KG1 (cell line): ENCODE measurements at places on chromosomes 16 and 17.

- no peak for DNase-seq
Observed at GRCh38 chr17:76243826-76244679, 3.8 kb upstream of the RNF157 start.

DNA sequence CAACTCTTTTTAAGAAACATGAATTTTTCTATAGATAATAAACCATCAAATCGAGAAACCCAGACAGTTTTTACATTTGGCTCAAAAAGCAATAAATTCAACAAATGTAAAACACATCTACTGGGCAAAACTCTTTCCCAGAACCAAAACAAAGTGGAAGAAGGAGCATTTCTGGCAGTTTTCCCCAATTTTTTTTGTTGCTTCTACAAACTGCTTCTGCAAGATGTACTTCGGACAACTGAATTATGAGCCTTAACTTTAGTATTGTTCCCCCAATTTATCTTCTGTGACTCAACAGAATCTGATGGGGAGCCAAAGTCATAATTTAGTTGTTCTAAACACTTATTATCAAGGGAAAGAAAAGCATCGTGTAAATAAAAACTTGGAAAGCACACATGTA lies 1047.2 kb downstream of the CDH11 start:
- DNase-seq: no peak

DNA sequence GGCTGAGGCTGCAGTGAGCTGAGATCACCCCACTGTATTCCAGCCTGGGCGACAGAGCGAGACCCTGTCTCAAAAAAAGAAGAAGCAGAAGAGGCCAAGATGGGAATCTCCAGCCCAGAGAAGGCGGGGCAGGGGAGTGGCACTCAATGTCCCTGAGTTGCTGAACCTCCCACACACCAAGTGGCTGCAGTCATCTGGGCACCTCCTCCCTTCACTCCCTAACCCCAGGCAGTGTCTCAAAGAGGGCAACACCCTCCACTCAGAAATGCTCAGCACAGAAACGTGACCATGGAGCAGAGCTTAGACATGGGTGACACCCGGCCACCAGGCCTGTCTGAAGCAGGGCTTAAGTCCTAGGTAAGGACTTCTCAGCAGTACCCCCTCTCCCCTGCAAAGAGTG lies 36.3 kb upstream of the BCAR1 start:
- DNase-seq: no peak

DNA sequence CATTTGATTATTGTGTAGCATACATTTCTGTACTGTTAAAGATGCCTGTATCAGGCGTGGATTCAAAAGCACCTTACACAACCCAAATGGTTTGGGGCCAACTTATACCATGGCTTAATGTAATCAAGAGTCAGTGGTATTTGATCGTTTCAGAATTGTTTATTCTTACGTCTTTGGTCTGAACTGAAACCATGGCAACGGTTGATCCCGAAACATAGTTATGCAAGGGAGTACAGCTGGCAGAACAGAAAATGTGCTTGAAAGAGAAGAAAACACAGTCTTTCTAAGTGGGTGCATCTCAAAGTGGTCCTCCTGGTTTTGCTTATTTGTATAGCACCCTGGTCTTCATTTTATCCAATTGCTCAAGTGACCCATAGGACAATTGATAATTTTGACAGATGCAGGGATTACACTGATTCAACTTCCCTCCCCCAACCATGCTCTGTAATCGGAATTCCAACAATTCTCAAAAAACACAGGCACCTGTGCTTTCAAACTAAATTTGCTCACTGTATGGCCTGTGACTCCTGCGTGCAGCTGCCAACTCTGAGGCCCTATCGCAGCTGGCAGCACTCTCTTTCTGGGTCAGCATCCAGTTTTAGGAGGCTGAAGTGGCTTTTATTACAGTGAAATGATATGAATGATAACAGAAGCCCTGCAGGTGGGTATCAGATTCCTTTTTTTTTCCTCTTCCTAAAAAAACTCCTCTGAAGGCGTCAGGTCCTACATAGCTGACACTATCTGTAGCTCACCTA lies 77.0 kb upstream of the AXIN2 start:
- DNase-seq: no peak

GRCh38 chr17:49832840-49833599 lies 14.8 kb downstream of the TAC4 start:
- no peak for DNase-seq

GRCh38 chr17:10814075-10814474 lies 10.2 kb upstream of the TMEM238L start:
- DNase-seq: no peak

- DNase-seq: no peak
Observed at GRCh38 chr17:46756081-46756735, 62.3 kb downstream of the WNT3 start.

DNA sequence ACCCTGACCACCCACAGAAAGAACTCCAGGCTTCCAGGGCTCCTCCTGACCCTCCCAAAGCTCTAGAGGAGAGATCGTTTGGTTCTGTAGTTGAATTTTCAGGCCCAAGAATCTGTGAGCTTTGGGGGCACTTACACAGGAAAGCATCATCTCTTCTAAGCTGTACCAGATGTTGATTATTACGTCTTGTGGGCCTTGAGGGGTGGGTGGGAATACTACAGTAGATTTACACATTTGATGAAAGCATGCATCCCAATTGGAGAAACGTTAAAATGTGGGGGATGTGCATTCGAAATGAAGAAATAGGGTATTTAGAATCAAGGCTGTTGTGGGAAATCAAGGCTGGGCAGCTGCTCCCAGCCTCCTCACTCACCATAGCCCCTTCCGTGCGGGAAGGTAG lies 61.9 kb downstream of the MGAT5B start:
- DNase-seq: no peak

DNA sequence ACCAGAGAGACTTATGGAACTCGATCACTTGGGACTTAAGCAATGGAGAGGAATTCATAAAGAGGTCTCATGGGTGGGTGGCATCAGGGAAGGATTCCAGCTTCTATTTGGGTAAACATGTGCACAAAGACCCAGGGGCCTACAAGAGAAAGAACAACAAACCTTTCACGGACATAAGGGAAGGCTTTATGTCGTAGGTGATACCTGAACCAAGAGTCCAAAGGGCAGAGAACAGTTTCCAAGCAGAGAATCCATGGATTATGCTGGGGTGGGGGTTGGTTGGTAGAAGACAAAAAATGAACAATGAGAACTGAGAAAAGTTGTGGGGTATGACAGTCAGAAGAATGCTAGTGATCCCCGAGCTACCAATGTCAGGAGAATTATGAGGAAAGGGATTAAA lies 119.8 kb downstream of the CNTNAP4 start:
- DNase-seq: no peak

DNA sequence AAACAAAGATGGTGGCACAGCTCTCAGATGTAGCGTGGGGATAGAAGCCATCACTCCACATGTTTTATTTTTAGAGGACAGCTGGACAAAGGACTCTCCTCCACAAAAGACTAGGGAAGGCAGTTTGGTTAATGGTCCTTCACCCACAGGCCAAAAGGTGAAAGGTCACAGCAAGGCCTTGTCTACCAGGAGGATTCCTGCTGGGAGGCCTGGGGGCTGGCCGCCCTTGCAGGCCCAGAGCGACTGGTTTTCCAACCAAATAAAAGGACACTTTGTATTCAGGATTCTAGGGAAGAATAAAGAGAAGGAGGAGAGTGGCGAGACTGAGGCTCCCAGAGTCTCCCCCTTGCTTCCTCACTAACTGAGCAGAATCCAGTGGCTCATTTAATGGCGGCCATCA lies 94.3 kb downstream of the AXIN2 start:
- DNase-seq: no peak

GRCh38 chr16:12262454-12263180 lies 286.1 kb downstream of the SNX29 start:
- no peak for DNase-seq

GRCh38 chr17:44995436-44996001 lies 27.4 kb upstream of the C1QL1 start:
- no peak for DNase-seq

GRCh38 chr17:19769946-19770652 lies 22.0 kb upstream of the ALDH3A1 start:
- no peak for DNase-seq

GRCh38 chr16:77929004-77929403 lies 93.3 kb upstream of the CLEC3A start:
- no peak for DNase-seq

DNA sequence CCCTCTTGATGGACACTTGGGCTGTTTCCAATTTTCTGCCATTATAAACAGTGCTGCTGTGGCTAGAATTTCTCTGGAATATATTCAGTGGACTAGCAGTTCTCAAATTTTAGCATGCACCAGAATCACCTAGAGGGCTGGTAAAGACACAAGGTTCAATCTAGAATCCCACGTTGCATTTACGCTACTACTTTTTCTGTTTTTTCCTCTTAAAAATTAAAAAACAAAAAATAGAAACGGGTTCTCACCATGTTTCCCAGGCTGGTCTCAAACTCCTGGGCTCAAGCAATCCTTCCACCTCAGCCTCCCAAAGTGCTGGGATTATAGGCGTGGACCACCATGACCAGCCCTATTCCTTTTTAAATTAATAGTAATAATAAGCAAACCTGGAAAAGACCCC lies 14.5 kb upstream of the PRM1 start:
- DNase-seq: no peak

GRCh38 chr17:45276031-45276430 lies 14.1 kb upstream of the SPATA32 start:
- DNase-seq: no peak

GRCh38 chr17:66655861-66656260 lies 179.1 kb upstream of the CACNG5 start:
- DNase-seq: no peak

DNA sequence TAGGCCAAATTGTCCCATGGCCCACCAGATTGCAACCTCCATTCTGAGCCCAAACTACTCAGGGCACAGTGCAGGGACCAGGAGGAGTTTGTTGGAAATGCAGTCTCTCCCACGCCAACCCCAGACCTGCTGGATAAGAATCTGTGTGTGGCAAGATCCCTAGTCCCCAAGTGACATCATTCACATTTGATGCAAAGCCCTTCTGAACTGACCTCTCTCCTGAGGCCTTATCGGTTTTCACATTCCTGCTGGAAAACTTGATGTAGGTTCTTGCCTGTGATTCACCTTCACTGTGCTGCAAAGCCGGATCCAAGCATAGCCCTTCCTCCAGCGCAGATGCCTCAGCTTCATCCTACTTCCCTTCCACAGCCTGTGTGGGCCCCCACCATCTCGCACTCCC lies 6.6 kb upstream of the SHCBP1 start:
- no peak for DNase-seq

- no peak for DNase-seq
Observed at GRCh38 chr17:35909408-35909807, 21.2 kb downstream of the RDM1 start.

GRCh38 chr16:57147381-57148221 lies 38.2 kb downstream of the PSME3IP1 start:
- peak; percentile 85 for DNase-seq

DNA sequence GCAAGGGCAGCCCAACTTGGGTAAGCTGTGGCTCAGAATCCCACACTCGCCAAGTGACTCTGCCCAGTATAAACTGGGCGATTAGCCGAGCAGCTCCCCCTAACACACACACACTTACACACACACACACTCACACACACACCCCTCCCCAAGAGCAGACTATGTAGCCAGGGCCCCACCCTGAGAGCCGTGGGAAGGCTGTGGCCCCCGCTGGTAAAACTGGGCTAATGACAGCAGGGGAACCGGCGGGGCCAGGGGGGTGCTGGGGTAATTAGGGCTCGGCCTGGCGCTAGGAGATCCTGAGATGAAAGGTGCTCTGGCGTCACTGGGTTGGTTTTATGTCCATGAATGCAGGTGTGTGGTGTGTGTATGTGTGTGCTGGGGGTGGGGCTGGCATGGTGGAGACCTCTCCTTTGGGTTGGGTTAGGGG lies 1.1 kb upstream of the THRA start:
- no peak for DNase-seq

- DNase-seq: no peak
Observed at GRCh38 chr17:73932216-73932749, 271.2 kb upstream of the RPL38 start.

- no peak for DNase-seq
Observed at GRCh38 chr17:37388266-37388665, 12.5 kb downstream of the C17orf78 start.

GRCh38 chr16:48081656-48082055 lies 74.1 kb downstream of the ABCC12 start:
- DNase-seq: no peak

- no peak for DNase-seq
Observed at GRCh38 chr17:55806745-55807495, 56.1 kb downstream of the PCTP start.

GRCh38 chr17:4008441-4009185 lies 44.4 kb upstream of the ATP2A3 start:
- no peak for DNase-seq

DNA sequence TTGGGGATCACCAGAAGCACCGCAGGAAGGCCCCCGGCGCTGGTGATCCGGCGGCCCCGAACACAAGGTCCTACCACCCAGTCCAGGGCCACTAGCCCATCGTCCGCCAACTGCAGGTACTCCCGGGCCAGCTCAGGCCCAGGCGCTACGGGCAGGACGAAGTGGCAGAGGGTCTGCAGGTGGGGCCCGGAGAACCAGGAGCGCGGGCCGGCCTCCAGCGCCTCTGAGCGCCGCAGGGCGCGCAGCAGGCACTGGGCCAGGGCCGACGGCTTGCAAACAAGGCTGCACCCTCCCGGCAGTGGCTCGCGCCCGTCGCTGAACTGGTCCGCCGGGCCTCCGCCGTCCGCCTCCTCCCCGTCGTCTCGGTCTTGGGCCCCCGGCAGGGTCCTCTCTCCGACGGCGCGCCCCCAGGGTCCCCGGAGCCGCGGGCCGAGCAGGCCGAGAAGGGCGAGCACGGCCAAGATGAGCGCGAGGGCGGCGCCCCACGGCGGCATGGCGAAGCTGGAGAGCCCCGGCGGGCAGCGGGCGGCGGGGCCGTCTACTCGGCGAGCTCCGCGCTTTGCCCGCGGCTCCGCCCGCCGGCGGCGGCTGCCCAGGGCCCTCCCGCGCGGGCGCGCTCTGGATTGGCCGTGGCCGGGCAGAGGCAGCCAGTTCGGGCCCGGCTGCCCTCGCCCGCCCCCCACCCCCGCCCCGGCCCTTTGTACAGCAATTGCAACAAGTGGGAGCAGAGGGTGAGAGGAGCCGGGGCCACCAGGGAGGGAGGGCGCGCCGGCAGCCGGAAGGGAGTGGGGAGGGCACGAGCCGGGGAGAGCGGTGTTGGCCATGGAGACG lies at the start of gene ABHD15:
TSS of gene ABHD15 (minus strand) at position 565 of the 831 bp plus-strand sequence. CDS start at position 494, 71 bp downstream.
- DNase-seq: peak; percentile 41

- peak; percentile 89 for DNase-seq
Observed at GRCh38 chr17:59837308-59838051, 55.3 kb downstream of the TUBD1 start.

GRCh38 chr16:48176635-48177408 lies 21.0 kb upstream of the ABCC12 start:
- no peak for DNase-seq

DNA sequence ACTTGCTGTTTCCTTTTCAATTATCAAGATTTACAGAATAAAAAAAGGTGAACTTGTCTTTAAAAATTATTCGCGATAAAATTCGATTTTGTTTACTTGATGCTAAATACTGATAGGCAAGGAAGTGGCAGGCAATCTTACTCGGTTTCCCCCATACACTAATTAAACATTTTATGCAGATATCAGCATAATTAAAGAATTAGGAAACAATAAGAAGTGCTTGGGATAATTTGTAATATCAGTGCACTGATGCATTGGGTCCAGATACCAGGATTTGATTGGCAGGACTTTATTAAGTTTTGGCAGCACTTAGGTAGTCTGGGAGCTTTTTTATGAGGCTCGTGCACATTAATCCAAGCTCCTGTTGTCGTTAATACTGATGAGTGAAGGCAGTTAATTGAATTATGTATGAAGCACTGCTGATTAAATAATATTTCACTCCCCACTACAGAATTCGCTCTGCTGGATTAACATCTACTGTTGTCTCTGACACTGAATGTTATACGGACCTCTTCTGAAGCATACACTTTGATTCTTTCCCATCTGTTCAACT lies 165.6 kb downstream of the CA10 start:
- DNase-seq: no peak

- no peak for DNase-seq
Observed at GRCh38 chr17:49521088-49521450, 26.0 kb downstream of the NGFR start.
